ENCODE measurements at places on chromosomes 3 and 15. TPM values are rescaled to one million over a fixed set of nuclear protein-coding genes. Genes with fewer than 3 reads are reported as not detected.

The SERINC4 gene
- polyA plus RNA-seq = 0.56 TPM

GRCh38 chr15:83898361-83898760 lies 244.4 kb downstream of the ADAMTSL3 start:
- DNase-seq = no peak

DNA sequence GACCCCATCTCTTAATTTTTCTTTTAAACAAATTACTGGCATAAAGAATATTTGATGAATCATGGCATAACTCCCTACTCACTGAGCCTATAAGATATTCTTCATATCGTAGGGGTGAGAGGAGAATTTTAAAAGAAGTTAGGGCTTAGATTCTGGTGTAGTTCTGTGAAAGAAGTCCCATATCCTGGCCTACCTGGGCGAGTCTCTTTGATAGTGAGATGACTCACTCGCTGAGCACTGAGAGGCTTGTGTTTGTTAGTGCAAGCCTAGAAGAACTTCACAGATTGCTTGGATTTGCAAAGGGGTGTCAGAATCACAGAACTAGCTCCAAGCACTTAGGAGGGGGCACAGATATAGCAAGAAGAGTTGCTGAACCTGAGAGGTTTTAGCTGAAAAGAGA lies 133.8 kb upstream of the TMC3 start:
- no peak for DNase-seq

GRCh38 chr15:42727750-42728381 lies 9.1 kb downstream of the CDAN1 start:
- DNase-seq = no peak

- no peak for DNase-seq
Observed at GRCh38 chr3:87186608-87187159, 40.4 kb upstream of the CHMP2B start.

DNA sequence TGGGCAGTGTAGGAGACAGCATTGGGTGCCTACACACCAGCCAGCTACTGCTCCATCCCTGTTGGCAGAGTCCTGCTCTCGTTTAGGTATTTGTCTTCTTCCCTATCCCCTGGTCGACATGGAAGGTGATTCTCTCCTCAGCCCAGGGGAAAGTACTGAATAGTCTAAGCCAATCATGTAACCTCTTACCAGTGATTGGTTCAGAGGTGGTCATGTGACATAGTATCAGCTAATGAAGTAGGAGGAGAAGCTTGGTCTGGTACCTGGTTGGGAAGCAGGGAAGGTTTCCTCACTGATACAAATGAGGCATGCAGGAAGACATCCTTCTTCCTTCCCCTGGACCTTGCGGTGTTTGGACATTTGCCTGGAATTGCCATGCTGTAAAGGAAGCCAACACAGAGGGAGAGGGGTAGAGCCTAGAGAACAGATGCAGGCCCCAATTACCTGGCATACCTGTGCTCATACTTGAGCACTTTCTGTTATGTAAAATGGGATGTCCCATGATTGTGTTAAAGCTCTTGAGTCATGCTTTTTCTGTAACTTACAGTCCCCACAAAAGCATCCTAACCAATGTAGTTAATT lies 32.7 kb upstream of the RASGRP1 start:
- no peak for DNase-seq

- no peak for DNase-seq
Observed at GRCh38 chr15:100495861-100496260, 32.9 kb downstream of the CERS3 start.

- peak; percentile 82 for DNase-seq
Observed at GRCh38 chr15:89068325-89068784, 19.9 kb upstream of the ABHD2 start.
